ENCODE measurements at places on chromosomes 5 and 9. TPM values are rescaled to one million over a fixed set of nuclear protein-coding genes. Genes with fewer than 3 reads are reported as not detected.

Gene CBY3
- 0.29 TPM for total RNA-seq

Gene HACD4
- total RNA-seq: 1.8 TPM

Gene SLC25A2
- 0.44 TPM for total RNA-seq

Gene MAN1B1
- 68.1 TPM for total RNA-seq

Gene AQP3
- 5.9 TPM for total RNA-seq

Gene PCDHA5
- total RNA-seq: not detected

Gene INSL6
- not detected for total RNA-seq

Gene GALNT12
- 23.6 TPM for total RNA-seq

Gene ADRA1B
- under 0.01 TPM for total RNA-seq

Gene EPB41L4B
- 0.14 TPM for total RNA-seq

Gene CD274
- total RNA-seq: 6.6 TPM

Gene TBC1D2
- 73.7 TPM for total RNA-seq

Measured in placental pericyte (primary cell).